ENCODE measurements at places on chromosomes 13 and 19. TPM values are rescaled to one million over a fixed set of nuclear protein-coding genes. Genes with fewer than 3 reads are reported as not detected.

DNA sequence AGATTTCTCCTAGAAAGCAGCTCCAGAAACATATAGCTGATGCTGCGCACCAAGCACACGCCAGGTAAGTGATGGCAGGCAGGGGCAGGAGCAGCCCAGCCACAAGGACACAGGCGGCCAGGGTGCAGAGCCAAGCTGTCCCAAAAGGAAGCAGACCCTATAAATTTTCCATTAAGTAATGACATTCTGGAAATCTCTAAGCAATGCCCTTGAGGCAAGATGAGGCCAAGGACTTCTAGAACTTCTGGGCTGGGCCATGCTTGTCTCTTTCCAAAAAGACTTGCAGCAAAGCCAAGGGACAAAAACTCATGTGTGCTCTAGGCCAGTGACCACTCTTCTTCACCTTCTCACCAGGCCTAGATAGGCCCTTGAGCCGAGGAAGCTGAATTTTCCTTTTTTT, 42.2 kb upstream of the EPHX3 start:
- DNase-seq = no peak

The LNX2 gene
- total RNA-seq = 6.6 TPM

- no peak for DNase-seq
Measured at GRCh38 chr13:30019648-30020626, 169.5 kb upstream of the UBL3 start.

The ZNF90 gene
- total RNA-seq = 3.2 TPM

The FFAR1 gene
- not detected for total RNA-seq

GRCh38 chr13:97139691-97140090, 82.4 kb upstream of the MBNL2 start:
- no peak for DNase-seq

The TJP3 gene
- total RNA-seq = 2.9 TPM

The C13orf42 gene
- not detected for total RNA-seq

GRCh38 chr19:15563325-15563794, 51.7 kb upstream of the CYP4F8 start:
- DNase-seq = no peak

GRCh38 chr13:72637561-72637960, 89.9 kb downstream of the MZT1 start:
- DNase-seq = no peak

DNA sequence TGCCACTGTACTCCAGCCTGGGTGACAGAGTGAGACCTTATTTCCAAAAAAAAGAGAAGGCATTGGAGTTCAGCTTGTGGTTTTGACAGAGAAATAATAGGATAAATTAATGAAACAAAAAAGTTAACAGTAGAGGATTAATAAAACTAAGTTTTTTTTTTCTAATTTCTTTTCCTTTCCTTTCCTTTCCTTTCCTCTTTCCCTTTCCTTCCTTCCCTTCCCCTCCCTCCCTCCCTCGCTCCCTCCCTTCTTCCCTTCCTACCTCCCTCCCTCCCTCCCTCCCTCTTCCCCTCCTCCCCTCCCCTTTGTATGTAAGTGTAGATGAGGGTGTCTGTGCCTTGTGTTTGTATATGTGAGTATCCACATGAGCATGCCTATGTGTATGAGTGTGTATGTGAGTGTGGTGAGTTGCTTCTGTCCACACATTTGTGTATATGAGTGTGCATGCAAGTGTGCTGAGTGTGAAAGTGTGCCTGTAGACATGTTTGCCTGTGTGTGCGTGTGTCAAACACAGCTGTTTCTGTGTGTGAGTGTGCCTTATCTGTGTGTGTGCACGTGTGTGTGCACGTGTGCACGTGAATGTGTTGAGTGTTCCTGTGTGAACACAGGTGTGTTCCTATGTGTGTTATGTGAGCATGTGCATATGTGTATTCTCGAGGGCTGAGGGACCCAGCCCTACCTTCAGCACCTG, 12.5 kb upstream of the MZF1 start:
- no peak for DNase-seq

DNA sequence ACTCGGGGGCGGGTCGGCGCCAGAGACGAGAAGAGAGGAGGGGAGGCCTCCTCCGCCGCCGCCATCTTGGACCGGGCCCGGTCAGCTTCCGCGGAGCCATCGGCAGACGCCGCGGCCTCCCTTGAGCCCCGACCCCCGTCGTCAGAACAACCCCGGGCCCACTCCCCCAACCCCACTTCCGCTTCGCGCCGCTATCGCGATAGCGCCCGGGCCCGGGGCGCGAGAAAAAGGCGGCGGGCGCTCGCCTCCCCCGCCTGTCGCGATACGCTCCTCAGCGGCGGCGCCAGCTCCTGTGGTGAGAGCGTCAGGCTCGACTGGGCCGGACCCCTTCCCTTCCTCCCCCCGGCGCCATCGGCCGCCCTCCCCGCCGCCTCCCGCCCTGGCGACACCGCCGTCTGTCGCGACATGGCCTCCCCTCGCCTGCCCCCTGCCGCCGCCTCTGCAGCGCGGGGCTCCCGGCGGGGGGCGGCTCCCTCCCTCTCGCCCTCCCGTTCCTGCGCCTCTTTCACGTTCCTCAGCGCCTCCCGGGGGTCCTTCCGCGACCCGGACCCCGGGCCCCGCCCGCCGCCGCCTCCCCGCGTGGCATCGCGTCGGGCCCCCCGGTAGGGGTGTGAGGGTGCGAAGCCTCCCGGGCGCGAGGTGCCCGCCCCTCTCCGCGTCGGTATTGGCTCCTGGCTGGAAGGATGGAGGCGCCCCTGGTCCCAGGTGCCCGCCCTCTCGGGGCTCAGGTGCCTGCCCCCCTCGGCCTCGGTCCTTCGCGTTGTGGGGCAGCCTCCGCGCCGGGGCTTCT, at the start of gene CNOT3:
TSS of gene CNOT3 (plus strand) at position 64 of the 790 bp plus-strand sequence. CDS start 5,217 bp downstream, outside the sequence.
- peak; percentile 62 for DNase-seq

The OR7D2 gene
- not detected for total RNA-seq

The SERTAD1 gene
- total RNA-seq = 53.5 TPM

The RNF225 gene
- total RNA-seq = not detected

The SH2D3A gene
- total RNA-seq = 15.3 TPM

The PLIN3 gene
- total RNA-seq = 28.3 TPM

The ZNF256 gene
- 17.7 TPM for total RNA-seq

DNA sequence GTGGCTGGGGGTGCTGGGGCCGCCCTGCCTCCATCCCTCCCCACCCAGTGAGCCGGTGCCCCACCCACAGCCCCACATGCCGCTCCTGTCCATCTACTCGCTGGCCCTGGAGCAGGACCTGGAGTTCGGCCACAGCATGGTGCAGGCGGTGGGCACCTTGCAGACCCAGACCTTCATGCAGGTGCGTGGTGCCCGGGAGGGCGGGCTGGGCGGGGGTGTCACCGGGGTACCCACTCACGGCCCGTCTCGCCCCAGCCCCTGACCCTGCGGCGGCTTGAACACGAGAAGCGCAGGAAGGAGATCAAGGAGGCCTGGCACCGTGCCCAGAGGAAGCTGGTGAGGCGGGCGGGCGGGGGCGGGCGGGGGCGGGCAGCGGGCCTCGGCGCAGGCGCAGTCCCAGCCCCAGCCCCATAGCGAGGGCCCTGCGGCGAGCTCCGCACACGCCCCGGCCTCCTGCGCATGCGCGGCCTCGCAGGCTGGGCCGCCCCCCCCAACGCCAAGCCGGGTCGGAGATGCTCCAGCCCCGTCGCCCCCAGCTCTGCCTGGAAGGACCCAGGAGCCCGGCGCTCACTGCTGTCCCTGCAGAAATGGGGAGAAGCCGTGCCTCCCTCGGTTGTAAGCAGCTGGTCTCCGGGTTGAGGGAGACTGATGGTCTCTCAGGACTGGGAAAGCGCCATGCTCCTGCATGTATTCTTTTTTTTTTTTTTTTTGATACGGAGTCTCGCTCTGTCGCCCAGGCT, 7.7 kb downstream of the ARHGAP45 start:
- DNase-seq = peak; percentile 99

GRCh38 chr19:45125975-45126493, 33.1 kb downstream of the PPP1R37 start:
- peak; percentile 58 for DNase-seq

- DNase-seq = no peak
Measured at GRCh38 chr19:45821570-45821969, 6.5 kb upstream of the RSPH6A start.

- peak; percentile 40 for DNase-seq
Measured at GRCh38 chr19:10624585-10624984, 768 bp upstream of the SLC44A2 start.

DNA sequence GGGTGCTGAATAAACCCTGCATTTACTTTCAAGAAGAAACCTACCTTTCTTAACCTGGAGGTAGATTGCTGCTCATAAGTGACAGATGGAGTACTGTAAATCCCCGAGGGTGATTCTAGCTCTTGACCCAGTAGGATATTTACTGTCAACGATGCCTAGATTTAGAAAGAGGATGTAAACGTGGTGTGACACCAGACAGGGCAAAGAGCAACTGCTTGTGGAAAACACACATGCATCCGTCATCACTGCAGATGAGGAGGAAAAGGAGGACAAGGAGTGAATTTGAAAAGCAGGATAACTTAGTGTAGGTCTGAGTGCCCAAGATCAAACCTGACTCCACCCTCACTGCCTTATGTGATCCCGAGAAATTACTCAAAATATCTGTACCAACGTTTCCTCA, 9.8 kb upstream of the CLN5 start:
- DNase-seq = no peak

- DNase-seq = no peak
Measured at GRCh38 chr13:27926644-27927434, 7.0 kb downstream of the PDX1 start.

DNA sequence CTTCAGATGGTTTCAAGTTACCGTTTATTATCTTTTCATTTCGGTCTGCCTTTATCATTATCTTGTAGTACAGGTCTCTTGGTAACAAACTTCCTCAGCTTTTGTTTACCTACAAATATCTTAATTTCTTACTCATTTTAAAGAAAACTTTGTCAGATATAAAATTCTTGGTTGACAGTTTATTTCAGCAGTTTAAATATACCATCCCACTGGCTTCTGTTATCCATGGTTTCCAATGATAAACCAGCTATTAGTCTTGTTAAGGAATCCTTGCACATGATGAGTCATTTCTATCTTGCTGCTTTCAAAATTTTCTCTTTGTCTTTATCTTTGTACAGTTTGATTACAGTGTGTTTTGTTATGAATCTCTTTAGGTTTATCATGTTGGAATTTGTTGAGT, 308.3 kb upstream of the SPRY2 start:
- DNase-seq = no peak

- no peak for DNase-seq
Measured at GRCh38 chr19:32558607-32559228, 22.3 kb upstream of the PDCD5 start.

The NANOS3 gene
- total RNA-seq = 6.3 TPM

The NEK5 gene
- total RNA-seq = 0.13 TPM

GRCh38 chr19:7832781-7833180, 2.8 kb downstream of the EVI5L start:
- DNase-seq = no peak

- no peak for DNase-seq
Measured at GRCh38 chr13:25440061-25440460, 68.3 kb downstream of the ATP8A2 start.

DNA sequence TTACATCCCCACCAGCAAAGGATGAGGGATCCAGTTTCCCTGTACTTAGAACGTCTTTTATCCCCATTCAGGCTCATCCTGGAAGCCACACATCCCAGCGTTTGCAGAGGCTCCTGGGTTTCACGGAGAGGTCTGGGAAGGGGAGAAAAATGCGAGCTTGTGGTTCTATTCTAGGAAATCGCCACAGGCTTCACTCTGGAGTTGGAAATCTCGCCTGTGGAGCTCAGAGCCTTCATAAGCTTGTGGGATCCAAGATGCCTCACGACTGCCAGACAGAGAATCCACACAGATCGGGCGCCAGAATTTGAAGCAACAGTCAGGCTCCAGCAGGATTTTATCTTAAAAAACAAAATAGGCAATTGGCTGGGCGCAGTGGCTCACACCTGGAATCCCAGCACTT, 157.9 kb downstream of the PTPRS start:
- no peak for DNase-seq

The RCBTB2 gene
- 21.9 TPM for total RNA-seq

The PPP1R12C gene
- 174 TPM for total RNA-seq

The SLC6A16 gene
- 7.2 TPM for total RNA-seq

DNA sequence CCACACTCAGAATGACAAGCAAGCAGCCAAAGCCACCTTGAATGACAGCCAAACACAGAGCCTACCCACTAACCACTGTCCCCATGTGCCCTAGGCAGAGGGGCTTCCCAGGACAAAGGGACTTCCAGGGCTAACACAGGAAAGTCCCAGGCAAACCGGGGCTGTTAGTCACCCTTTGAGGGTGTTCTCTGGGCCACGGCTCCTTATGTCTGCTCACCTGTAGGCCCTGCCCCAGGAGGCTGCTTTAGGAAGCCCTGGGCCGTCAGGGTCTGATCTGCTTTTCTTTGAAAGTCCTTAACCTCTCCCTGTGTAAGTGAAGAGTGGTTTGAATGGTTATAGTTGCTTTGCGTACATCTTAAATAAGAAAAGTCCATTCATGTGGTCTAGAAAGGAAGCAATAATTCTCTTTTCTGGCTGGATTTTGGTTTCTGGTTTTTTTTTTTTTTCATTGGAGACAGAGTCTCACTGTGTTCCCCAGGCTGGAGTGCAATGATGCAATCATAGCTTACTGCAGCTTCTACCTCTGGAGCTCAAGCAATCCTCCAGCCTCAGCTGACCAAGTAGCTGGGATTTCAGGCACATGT, 161.4 kb downstream of the EFNB2 start:
- DNase-seq = no peak

- DNase-seq = no peak
Measured at GRCh38 chr13:83765796-83766195, 116.5 kb downstream of the SLITRK1 start.

The PRR22 gene
- total RNA-seq = 2.4 TPM

The ACTL9 gene
- not detected for total RNA-seq

The FBXO27 gene
- not detected for total RNA-seq

DNA sequence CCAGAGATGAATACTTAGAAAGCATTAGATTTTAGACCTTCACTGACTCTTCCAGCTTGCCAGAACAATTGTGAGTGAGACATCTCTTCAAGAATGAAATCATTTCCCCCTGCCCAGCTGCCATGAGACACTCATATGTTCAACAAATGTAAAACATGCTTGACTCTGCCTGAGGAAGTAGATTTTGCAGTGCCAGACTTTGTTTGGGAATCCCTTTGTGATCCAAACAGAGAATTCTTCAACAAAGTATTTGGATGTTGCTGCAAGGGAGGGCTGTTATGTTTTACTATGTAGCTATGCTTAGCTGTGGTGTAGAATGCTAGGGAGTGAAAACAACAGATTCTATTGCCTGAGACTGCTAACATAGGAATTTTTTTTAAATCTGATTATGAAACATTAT, 416.4 kb downstream of the DCT start:
- DNase-seq = no peak

GRCh38 chr19:970695-971094, 13.4 kb upstream of the WDR18 start:
- DNase-seq = peak; percentile 40

The VSTM1 gene
- 0.72 TPM for total RNA-seq

The TPM4 gene
- 283 TPM for total RNA-seq

The CCDC8 gene
- not detected for total RNA-seq

The CYP2A7 gene
- not detected for total RNA-seq

Measured in natural killer cell (primary cell).